Kidney tubule cell (primary cell): ENCODE measurements at places on chromosomes 3 and 15.

GRCh38 chr3:182618981-182619591 is 174.2 kb upstream of the ATP11B start:
- DNase-seq: peak; percentile 75

DNA sequence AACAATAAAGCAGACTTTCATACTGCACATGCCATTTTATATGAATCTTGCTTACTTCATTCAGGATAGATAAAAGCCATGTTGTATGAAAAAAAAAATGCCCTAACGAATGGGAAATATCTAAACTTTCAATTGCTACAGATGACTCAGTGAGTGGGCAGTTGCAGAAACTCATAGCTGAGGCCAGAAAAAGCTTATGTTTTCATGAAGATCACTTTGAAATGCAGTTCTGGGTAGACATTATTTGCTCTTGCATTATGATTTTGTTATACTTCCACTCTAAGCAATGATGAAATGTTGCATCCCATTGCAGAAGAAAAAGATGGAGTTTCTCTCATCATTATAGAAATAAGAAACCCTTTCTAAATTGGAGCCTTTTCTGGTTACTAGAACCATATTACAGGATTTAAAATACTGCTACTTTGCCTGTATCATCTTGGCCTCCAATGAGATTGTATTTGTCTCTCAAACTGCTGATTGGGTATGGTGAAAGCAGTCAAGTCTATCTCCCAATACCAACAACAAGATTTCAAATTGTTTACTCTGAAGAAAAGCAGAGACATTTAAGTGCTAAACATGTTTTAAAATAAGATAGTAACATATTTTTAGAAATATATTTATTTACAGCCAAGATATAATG is 17.0 kb downstream of the PEAK1 start:
- no peak for DNase-seq

GRCh38 chr3:155325263-155325835 is 31.9 kb upstream of the STRIT1 start:
- peak; percentile 26 for DNase-seq

DNA sequence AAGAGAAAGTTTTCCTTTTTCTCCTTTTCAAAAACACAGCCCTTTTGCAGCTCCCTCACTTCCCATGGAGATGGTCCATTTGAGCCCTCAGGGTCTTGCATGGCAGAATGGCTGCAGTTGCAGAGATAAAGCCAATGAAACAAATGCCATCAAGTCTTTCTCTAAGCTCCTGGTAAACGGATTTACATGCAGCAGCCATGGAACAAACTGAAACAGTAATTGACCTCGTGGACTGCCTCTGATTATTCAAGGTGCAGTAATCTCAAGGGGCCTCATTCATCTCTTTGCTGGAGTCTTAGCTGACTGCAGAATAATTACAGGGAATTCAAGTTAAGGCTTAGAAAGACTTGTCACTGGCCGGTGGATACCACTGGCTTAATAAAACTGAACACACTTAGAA is 125.1 kb downstream of the SQOR start:
- no peak for DNase-seq
